ENCODE measurements at places on chromosomes 7 and 10.

- no peak for DNase-seq
Observed at GRCh38 chr7:92769844-92770243, 66.5 kb downstream of the CDK6 start.

GRCh38 chr10:76432016-76433012 is 1000.9 kb downstream of the LRMDA start:
- DNase-seq, result peak; percentile 48

- DNase-seq, result no peak
Observed at GRCh38 chr10:105973902-105974301, 1190.6 kb downstream of the SORCS1 start.

- no peak for DNase-seq
Observed at GRCh38 chr7:51315393-51316261, 982 bp downstream of the COBL start.

GRCh38 chr10:120085096-120085796 is 192.7 kb downstream of the SEC23IP start:
- DNase-seq, result no peak

DNA sequence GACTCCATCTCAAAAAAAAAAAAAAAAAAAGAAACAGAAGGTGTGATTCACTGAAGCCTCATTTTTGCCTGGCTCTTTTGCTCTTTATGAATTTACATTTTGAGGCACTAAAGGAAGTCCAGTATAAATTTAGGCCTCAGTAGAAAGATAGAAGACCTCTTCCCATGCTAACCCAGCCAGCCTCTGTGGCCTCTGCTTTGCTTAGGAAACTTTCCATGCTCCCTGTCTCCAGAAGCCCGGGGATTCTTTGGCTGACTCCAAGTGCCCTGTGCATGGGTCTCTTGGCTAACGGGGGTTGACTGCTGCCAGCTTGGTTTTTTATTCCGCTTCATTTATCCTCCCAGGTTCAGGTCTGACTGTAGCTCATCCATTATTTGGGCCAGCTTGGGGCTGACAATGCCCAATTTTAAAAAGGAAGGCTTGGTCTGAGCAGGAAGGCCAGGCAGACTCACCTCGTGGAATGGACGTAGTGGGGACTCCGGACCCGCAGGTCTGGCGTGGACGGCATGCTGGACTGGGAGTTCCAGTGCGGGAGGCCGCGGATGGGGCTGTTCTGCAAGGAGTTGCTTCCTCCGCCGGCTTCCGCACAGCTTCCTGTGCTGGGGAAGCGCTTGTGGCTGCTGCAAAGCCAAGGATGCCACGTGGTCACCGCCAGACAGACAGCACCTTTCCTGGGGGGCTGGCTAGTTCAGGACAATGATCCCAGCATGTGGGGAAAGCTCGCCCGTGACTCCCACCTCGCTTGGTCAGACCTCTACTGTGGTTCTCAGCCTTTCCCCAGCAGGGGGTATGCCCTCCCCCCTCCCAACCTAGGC is 72.3 kb downstream of the PRPF18 start:
- DNase-seq, result no peak

GRCh38 chr10:18567343-18567856 is 84.0 kb downstream of the NSUN6 start:
- DNase-seq, result no peak

DNA sequence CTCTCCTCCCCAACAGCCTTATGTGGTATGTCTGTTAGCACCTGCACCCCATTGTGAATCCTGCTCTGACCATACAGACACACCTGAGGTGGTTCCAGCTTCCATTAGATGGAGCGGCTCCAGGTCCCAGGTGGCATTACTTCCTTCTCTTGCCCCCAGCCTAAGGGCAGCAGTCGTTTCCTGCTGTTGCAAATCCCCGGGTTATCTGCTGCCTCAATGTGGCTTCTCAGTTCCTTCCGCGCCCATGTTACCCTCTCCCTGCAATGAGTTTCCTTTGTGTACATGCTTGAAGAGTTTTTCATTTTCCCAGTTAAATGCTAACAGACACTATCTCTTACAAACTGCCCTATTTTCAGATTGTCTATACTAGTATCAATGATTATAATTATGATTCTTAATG is 62.8 kb upstream of the PRKCQ start:
- DNase-seq, result no peak

- DNase-seq, result no peak
Observed at GRCh38 chr7:111718886-111719285, 156.6 kb upstream of the IMMP2L start.

DNA sequence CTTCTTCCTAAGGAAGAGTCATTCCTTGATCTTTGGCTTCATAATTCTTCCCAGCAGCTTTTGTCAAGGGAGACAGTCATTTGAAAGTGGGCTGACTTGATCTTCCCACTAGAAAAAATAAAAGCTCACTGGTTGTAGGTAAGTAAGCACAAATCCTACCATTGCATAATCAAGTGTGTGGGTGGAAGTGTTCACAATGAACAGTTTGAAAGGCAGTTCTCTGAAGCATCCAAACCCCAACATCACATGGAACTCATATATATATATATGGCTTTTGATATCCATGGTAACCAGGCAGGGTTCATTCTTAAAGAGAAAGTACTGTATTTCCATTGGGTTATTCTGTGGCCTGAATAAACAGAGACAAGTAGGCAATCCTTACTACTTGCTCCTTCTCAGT is 51.6 kb downstream of the ARMH3 start:
- DNase-seq, result peak; percentile 57

DNA sequence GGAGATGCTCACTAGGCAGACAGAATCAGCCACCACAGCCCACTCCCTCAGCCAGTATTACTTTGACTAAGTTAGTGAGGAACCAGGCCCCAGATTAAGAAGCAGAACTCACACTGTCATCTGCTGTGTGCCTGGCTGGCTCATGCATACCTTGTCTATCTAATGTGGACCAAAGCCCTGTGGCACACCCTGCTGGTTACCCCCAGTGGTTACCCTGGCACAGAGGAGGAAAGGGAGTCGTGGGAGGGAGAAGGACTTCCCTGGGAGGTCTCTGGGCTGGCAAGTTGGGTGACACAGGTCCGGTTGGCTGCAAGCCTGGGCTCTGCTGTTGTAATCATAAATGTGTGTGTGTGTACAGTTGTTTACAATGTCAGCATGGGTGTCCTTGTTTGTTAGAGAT is 7.5 kb upstream of the SH2D4B start:
- no peak for DNase-seq

DNA sequence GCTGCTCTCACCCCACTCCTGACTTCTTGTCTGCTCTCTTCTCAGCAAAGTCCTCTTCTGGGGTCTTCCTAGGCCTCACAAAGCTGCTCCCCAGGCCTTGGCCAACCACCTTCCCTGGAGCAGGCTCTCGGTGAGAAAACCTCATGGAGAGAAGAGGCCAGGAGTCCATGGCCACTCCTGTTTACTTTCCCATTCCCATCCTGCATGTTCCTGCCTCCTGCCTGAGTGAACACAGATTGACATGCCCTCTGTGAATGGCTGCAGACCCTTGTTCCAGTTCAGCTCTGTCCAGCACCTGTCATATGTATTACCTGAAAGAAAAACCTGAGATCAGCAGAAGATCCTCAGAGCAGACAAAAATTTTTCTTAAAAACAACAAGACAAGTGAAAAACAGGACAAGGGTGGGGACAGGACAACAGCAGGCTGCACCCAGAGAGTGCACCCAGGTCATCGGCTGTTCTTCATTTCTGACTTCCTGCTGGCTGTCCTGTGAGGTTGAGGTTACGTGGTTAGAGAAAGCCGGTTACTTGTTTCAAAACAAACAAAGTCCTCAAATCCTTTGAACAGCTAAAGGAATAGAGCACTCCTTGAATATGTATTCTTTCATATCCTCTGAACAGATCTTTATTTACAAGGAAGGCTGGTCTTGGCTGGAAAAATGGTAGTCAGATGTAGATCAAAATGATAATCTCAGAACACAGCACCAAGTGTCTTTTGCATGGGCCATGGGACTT is 34.0 kb upstream of the DLD start:
- DNase-seq, result no peak

DNA sequence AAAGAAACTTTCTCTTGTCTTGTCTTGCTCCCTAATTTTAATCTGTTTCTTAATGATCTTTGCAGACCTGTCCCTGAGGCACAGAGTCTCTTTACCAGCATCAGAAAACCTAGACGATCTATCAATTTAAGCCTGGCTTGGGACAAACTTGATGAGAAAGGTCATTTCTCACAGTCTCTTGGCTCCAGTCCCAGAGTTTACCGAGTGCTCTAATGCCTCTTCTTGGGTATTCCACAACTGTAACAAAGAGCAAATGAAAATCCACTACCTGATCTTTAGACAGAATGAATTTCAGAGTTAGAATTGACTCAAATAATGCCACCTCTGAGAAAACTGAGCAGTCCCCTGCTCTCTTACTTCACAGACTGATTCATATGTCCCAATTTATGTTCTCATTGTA is 106.4 kb upstream of the DNAJB12 start:
- no peak for DNase-seq

DNA sequence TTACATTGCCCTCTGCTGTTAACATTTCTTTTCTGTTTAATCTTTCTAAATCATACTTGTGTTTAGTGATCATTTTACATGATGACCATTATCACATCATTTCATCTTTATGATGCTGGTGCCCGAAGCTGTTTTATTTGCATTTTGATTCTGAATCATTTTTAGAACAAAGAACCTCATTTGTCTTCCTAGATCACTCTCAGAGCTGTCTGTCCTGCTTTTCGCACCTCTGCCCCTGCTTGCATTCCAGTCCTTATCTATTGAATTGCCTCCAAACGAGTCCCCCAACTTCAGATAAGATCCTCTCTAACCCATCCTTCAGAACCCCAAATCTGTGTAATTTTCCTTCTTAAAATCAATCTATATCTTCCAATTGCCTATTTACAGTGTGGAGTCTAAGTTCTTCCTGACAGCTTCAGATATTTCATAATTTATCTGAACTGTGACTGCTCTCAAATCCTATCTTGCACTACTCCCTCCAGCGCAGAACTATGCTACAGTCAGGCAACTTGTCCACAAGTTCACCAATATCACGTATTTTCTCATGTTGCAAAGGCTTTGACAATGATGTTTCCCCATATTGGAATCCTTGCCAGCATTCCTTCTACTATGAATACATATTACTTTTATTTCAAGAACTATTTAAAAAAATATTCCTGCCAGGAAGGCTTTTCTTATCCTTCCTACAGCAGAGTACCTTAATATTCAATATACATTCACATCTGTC is 346.5 kb upstream of the CACNA2D1 start:
- DNase-seq, result no peak

DNA sequence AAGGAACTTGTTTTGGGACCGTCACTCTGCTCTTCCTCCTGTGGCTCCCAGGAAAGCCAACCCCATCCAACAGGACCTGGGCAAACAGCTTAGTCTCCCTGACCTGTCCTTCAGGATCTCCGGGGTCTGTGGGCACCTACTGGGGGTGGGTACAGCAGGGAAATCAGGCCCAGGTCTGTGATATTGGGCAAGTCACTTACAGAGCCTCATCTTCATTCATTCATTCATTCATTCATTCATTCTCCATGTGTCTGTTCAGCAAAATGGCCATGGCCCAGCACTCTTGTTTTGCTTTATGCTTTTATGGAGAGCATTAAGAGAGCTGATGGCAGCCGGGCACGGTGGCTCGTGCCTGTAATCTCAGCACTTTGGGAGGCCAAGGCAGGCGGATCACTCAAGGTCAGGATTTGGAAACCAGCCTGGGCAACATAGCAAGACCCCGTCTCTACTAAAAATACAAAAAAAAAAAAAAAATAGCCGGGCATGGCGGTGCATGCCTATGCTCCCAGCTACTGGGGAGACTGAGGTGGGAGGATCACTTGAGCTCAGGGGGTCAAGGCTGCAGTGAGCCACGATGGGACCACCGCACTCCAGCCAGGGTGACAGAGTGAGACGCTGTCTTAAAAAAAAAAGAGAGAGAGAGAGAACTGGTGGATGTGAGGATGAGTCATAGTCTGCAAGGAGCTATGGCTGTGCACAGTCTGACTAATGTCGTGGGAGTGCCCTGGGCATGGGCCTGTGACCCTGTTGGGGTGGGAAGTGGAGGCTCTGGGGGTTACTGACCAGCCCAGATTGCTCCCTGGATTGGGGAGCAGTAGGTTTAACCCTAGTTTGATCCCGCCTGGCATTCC is 54.3 kb downstream of the CLIP2 start:
- peak; percentile 38 for DNase-seq

GRCh38 chr7:45070254-45070642 is 18.5 kb downstream of the NACAD start:
- no peak for DNase-seq

DNA sequence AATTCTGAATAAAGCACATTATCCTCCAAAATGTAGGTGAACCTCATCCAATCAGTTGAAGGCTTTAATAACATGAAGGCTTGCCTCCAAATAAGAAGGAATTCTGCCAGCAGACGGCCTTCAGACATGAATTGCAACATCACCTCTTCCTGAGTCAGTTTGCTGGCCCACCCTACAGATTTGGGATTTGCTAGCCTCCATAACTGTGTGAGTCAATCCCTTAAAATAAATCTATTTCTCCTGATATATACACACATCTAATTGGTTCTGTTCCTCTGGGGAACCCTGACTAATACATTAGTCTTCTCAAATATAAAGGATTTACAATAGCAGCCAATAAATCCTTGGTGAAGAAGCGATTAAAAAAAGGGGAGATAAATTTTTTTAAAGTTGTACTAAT is 34.8 kb upstream of the OSBPL3 start:
- peak; percentile 71 for DNase-seq

DNA sequence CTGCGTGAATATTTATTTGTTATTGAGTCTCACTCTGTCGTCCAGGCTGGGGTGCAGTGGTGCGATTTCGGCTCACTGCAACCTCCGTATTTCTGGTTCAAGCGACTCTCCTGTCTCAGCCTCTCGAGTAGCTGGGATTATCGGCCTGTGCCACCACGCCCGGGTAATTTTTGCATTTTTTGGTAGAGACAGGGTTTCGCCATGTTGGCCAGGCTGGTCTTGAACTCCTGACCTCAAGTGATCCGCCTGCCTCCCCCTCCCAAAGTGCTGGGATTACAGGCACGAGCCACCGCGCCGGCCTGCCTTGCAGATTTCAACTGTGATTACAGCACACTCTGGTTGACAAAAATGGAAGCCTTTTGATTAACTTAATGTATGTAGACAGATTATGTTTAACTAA is 730.0 kb upstream of the VSTM2A start:
- no peak for DNase-seq

DNA sequence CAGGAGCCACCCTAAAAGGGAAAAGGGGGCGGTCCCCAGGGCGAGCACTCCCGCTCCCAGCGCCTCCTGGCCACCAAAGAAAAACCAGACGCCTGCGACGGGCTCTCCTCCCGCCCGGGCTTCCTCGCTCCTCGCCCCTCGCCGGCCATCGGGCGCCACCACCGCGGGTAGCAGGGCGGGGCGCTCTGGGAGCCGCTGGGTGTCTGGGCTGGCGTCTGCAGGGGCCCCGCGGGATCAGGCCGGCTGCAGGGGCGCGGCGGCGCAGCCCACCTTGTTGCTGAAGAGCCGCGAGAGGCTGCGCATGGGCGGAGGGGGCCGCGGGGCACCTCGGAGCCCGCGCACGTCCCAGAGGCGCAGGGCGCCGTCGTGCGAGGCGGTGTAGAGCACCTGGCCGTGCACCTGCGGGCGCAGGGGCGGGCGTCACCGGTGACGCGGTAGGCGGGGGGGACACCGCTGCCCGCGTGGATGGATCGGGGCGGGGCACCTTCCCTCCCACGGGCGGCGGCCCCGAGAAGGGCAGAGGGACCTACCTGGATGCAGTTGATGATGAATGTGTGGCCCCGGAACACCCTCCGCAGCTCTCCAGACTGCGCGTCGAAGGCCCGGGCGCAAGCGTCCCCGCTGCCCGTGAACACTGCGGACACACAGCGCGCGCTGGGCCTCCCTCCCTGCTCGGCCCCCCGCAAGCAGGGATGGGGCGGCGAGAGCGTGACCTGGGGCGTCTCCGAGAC is 28.3 kb downstream of the WDR86 start:
- DNase-seq, result no peak

GRCh38 chr7:42175834-42176723 is 60.9 kb downstream of the GLI3 start:
- no peak for DNase-seq

GRCh38 chr7:21352540-21353387 is 75.1 kb upstream of the SP4 start:
- no peak for DNase-seq

Measured in non-pigmented ciliary epithelial cell (primary cell).